ENCODE measurements at places on chromosomes 13 and 19. TPM values are rescaled to one million over a fixed set of nuclear protein-coding genes. Genes with fewer than 3 reads are reported as not detected.

- no peak overlapping the region for H3K27ac ChIP-seq
- no peaks in the 10 kb centered on the region for H3K36me3 ChIP-seq
- no peaks in the 10 kb centered on the region for H3K27me3 ChIP-seq
- peaks cover 2% of the 10 kb centered on the region for H3K4me1 ChIP-seq
- H3K4me3 ChIP-seq = no peak overlapping the region
These were observed 35.6 kb upstream of the TMTC4 start for GRCh38 chr13:100710176-100710575.

- H3K36me3 ChIP-seq = peaks cover 2% of the 10 kb centered on the region
- H3K27ac ChIP-seq = no peak overlapping the region
- no peaks in the 10 kb centered on the region for H3K27me3 ChIP-seq
- no peak for DNase-seq
- peaks cover 21% of the 10 kb centered on the region for H3K4me1 ChIP-seq
- H3K4me3 ChIP-seq = no peak overlapping the region
These were observed 27.5 kb upstream of the KATNAL1 start for GRCh38 chr13:30334663-30335386.

DNA sequence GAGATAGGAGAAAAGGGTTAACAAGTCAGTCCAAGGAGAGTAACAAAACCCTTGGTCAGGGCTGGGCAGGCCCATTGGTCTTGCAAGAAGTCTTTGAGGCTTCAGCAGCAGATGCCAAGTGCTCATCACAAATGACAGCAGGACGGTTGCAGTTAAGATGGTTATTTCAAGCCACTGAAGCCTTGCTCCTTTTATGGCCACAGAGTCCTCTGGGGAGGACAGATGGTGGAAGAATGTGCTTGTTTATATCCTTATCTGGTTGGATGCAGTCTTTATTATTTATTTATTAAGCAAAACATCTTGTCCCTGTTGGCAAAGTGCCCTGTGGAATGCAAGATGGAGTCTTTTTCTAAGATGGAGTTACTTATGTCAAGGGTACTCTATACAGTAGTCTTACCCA, 19.2 kb upstream of the ZNF331 start:
- peaks cover 17% of the 10 kb centered on the region for H3K4me1 ChIP-seq
- no peaks in the 10 kb centered on the region for H3K27me3 ChIP-seq
- DNase-seq = no peak

CA11 gene
- total RNA-seq = 34.2 TPM
